ENCODE measurements at places on chromosomes 11 and 22.

DNA sequence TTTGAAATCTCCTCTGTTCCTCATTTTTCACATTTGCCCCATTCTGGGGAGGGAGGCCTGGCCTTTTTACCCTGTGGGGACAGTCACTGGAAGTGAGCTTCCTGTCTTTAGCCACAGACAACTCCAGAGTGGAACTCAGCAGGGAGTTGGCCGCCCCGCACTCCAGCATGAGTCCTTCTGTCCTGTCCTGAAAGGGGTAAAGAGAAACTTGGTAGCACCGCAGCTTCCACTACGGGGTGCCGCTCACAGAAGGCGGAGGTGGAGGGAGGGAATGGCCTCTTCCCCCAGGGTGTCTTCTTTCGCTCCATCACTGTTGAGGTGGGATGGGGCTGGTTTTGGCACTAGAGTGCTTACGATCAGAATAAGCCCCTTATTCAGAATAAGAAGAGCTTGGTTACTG, 132.2 kb downstream of the ST3GAL4 start:
- no peak for DNase-seq

GRCh38 chr11:45336136-45336535, 50.0 kb upstream of the SYT13 start:
- no peak for DNase-seq

GRCh38 chr22:50220603-50221409, 20.0 kb downstream of the SELENOO start:
- no peak for DNase-seq

- DNase-seq = no peak
Measured at GRCh38 chr11:126054408-126054807, 8.3 kb downstream of the CDON start.

DNA sequence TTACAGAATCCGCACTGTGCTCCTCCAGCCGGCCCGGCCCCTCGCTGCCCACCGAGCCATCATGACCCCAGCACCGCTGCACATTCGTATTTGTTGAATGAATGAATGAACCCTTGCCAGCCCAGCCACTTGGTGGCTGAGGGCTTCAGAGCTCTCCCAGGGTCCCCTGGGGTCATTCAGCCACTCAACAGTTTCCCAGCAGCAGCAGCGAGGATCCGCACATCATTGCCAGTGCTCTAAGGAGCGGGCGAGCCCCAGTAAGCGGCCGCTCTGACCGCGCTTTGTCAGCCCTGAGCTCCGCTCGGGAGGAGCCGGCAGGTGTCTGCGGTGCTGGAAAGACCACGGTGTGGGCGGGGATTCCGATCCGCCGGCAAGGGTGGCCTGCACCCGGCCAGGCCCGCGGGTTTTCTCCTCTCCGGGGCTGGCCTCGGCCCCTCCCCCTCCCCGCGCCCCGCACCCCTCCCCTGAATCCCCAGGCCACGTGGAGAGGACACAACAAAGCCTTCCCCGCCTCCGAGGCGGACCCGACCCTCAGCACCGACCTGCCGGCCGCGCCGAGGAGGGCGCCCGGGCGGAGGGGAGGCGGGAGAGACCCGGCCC, 563 bp downstream of the BID start:
- DNase-seq = peak; percentile 67

GRCh38 chr11:117872420-117872961, 4.0 kb downstream of the FXYD6 start:
- no peak for DNase-seq
